Astrocyte of the cerebellum (primary cell): ENCODE measurements at places on chromosomes 7 and 10.

DNA sequence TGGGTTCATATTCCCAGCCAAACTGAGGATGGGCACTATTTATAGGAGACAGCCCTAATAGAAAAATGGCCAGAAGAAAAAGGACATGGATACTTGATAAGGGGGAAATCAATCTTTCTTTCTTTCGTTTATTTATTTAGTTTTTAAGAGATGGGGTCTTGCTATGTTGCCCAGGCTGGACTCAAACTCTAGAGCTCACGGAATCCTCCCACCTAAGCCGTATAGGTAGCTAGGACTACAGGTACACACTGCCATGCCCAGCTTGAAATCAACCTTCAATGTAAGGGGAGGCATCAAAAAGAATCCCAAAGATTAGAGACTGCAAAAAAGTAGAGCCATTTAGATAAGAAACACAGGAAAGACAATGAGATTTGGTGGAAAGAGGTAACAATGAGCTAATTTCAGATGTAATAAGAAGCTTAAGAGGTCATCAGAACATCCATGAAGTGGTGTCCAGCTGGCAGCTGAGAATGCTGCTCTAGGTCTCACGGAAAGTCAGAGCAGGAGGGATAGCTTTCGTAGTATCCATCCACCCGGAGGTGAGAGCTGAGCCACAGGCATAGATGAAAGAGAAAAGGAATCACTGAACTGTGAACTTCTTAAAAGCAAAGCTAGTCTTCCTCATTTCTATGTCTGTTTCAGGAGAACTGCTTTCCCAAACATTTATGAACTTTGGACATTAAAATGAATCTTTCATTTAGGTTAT lies 10.5 kb upstream of the ABLIM1 start:
- DNase-seq, result no peak

GRCh38 chr10:60042262-60042661 lies 135.9 kb upstream of the CCDC6 start:
- DNase-seq, result no peak

DNA sequence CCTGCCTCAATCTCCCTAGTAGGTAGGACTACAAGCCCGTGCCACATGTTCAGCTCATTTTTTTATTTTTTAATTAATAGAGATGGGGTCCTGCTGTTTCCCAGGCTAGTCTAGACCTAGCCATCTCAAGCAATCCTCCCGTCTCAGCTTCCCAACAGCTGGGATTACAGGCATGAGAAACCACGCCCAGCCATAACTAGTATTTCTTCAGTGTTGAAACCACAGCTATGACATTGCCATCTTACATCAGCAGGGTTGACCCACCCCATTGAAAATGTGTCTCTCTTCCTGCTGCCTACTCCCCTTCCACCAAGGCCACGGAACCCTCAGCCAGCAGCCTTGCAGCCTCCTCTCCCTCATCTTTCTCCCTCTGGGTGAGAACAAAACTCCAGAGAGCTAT lies 62.1 kb upstream of the ZNF746 start:
- no peak for DNase-seq

GRCh38 chr7:55521917-55522902 lies 50.1 kb downstream of the VOPP1 start:
- no peak for DNase-seq

DNA sequence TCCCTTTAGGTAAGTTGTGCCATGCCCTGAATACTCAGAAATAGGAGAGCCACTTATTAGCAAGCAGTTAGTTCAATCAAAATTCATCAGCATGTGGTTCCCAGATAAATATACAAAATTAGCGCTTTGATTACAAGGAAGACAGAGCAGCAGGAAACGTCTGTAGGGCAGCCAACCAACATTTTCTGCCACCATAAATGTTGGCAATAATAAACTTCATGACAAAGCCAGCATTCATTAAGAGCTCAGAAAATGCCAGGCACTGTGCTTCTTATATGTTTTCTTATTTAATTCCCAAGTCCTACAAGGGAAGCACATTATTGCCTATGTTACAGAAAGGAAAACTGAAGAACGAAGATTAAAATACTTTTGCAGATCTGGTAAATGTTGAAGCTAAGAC lies 22.0 kb upstream of the ABCB5 start:
- DNase-seq, result no peak

GRCh38 chr7:84633-85020 lies 107.7 kb upstream of the FAM20C start:
- no peak for DNase-seq

DNA sequence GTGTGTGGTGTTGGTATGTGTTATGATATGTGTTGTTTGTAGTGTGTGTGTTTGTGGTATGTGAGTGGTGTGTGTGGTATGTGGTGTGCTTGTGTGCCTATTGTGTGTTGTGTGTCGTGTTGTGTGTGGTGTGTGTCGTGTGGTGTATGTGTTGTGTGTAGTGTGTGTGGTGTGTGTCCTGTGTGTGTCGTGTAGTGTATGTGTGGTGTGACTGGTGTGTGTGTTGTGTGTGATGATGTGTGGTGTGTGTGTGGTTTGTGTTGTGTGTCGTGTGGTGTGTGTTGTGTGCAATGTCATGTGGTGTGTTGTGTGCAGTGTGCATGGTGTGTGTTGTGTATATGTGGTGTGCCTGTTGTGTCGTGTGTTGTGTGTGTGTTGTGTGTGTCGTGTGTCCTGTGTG lies 144.6 kb downstream of the DNAJB6 start:
- DNase-seq, result no peak

- no peak for DNase-seq
These were observed 84.6 kb upstream of the STEAP4 start for GRCh38 chr7:88391247-88391646.

DNA sequence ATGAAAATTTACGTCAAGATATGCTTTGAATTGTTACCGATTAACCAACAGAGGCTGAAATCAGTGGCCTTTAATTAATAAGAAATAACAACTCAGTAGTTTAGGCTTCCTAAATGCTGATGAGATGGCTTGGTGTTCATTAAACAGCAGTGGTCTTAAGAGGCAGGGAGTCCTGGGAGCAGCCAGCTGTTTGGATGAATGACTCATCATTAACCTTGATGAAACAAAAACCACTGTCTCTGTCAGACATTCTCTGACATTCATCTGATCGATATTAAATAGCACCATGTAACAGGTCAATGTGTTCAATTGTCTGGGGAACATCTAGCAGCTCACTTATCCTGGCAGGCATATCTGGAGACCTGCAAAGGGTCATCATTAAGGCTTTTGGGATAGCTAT lies 234.2 kb upstream of the LRRN3 start:
- no peak for DNase-seq

- no peak for DNase-seq
These were observed 38.5 kb downstream of the PTF1A start for GRCh38 chr10:23230582-23230981.

DNA sequence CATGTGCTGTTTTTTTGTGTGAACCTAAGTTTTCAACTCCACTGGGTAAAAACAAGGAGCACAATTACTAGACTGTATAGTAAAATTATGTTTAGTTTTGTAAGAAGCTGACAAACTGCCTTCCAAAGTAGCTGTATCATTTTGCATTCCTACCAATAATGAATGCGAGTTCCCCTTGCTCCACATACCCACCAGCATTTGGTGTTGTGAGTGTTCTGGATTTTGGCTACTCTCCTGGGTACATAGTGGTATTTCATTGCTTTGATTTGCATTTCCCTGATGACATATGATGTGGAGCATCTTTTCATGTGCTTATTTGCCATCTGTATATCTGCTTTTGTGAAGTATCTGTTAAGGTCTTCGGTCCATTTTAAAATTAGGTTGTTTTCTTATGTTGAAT lies 178.2 kb downstream of the HIBADH start:
- DNase-seq, result no peak

DNA sequence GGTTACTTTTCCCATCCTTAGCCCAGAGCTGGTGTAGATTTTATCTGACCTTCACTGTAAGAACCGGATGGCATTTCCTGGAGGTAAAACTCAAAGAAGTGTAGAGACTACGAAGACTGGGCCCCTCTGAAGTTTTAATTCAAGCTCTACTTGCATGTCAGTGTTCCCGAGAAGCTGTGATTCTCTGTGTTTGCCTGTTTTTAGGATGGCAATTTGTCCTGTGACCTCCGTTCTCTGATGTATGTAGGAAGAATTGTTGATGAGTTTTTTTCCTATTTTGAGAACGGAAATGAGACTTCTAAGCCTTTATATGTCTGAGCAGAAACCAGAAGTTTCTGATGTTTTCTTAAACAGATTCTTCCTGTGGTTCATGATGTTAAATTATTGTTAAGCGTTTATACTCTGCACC lies 94.1 kb downstream of the CDCA7L start:
- no peak for DNase-seq

- DNase-seq, result no peak
These were observed 285.2 kb upstream of the FZD8 start for GRCh38 chr10:35927341-35927740.

DNA sequence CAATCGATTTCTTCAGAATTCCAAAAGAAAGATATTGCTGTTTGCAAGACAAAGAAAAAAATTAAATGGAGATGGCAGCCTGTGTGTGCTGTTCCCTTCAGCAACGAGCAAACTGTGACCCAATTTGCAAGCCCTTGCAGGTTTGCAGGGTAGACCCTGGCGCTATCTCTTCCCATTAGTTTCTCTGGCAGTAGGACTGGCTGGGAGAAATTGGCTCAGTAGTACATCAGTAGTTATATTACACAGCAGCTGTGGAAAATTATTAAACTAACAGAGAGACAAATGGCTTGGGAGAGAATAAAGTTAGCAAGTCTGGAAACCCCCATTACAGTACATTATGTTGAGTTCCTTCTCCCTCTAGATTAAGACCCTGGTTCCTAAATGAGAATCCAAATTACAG lies 116.4 kb upstream of the ITGB1 start:
- DNase-seq, result no peak

DNA sequence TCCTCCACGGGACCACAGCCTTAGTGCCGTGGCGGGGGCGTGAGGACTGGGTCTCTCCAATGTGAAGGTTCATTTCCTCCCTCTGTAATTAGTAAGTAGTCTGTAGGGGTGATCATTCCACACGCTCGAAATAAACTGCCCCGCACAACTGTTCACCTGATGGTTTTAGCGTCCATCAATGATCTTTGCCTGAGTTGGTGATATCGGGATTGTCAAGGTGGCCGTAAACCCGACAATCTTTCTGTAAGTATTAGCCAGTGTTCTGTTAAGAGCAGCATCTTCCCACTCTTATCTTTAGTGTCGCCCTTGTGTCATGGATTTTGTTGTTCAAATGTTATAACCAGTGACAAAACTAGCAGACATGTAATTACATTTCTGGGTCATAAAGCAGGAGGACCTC lies 17.7 kb downstream of the AGAP3 start:
- no peak for DNase-seq

- DNase-seq, result no peak
These were observed 139.6 kb downstream of the ZMYND11 start for GRCh38 chr10:274866-275265.

DNA sequence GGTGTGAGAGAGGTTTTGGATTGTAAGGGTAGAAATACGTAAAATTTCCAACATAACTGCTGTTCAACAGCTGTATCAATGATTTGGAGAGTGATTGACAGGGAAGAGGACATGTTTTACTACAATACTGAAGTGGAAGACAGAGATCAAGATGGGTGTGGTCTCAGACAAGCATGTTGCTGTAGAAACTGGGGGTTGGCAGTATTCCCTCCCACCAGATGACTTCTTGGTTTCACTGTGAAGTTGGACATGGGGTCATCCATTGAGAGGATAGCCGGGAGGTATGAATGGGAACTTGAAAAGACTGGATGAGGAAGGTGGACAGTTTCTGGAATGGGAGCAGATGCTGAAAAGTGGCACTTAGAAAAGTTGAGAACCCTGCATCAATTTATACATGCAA lies 95.3 kb upstream of the HDAC9 start:
- DNase-seq, result no peak

- DNase-seq, result no peak
These were observed 8.6 kb downstream of the SCIN start for GRCh38 chr7:12578930-12579640.

- no peak for DNase-seq
These were observed 3.5 kb downstream of the ASB13 start for GRCh38 chr10:5662708-5663579.

DNA sequence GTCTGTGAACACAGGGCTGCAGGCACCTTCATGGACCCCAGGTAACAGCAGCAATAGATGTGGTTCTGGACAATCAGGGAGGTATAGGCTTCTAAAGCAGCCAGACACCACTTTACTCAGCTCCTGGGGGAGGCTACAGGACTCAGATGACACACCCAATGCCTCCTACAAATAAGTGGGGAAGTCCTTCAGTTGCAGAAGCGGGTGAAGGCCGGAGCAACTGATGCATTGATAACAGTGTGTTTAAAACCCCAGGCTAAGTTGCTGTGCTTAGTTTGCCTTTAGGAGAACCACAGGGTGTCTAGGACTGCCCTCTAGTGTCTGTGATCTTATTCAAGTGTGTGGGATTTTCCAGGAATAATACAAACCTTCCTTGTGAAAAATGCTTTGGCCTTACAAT lies 5.9 kb upstream of the ITGA8 start:
- DNase-seq, result peak; percentile 52

GRCh38 chr7:116952635-116953371 lies 498 bp upstream of the ST7 start:
- peak; percentile 11 for DNase-seq

- no peak for DNase-seq
These were observed 581.3 kb downstream of the XPNPEP1 start for GRCh38 chr10:109341986-109342385.

DNA sequence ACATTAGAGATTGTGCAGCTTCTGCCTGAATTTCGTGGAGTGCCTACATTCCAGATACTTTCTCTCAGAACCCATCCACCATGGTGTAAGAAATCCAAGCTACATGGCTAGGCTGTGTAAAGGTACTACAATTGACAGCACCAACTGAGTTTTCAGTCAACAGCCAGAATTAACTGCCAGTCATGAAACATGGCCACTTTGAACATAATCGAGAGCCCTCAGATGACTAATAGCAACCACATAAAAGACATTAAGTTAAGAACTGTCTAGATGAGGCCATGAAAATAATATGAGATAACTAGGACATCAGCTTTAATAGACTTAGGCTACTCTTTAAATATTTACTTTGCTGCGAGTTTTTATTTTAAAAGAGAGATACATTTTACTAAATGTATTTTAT lies 1106.8 kb upstream of the LRRTM3 start:
- DNase-seq, result no peak

- DNase-seq, result peak; percentile 20
These were observed 43.5 kb upstream of the CACUL1 start for GRCh38 chr10:118798231-118798662.

DNA sequence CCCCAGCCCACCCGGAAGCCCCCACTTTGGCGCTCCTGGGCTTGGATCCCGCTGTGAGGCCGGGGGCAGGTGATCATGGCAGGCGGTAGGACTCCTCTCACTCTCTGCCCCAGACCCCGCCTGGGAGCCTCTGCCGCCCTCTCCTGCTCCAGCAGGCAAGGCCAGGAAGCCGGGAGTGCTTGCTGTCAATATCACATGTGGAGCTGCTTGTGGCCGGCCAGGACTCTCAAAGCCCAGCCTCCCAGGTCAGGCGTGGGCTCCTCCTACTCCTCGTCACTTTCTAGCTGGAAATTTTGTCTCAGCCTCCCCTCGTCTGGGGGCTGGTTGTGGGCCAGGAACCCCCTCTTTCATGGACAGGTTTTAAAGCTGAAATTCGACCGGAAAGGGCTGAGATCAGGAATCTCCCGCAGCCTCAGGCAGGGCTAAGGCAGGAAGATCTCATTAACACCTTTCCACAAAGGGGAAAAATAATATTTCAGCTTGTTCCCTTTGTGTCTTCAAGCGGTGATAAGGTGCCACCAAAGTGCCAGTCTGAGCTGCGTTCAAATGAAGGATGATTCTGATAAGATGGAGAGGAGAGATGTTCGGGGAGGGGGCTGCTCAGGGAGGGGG lies 273.6 kb upstream of the PODXL start:
- DNase-seq, result no peak
